Lower leg skin (tissue), 4 donors: ENCODE measurements at places on chromosomes 2 and 18. TPM values are rescaled to one million over a fixed set of nuclear protein-coding genes. Genes with fewer than 3 reads are reported as not detected.

Gene GBX2
- not detected for total RNA-seq

DNA sequence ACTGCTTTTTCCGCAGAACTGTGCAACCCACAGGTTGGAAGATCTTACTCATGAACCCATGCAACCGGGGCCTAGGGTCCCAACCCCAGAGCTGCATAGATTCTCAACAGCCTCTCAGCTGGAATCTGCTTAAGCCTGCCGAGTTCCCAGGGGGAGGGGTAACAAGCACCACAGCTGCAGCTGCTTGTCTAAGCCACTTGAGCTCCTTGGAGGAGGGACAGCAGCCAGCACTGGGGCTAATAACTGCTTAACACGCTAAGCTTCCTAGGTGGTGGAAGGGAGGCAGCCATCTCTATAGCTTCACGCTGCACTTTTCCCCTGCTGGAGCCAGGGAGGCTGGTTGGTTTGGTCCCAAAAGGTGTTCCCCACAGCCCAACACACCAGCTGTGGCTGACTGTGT is 311.6 kb downstream of the DSC3 start:
- DNase-seq = no peak

- DNase-seq = peak; percentile 91
These were observed 183.1 kb upstream of the ARL4C start for GRCh38 chr2:234679741-234680687.

- DNase-seq = no peak
These were observed 44.3 kb upstream of the CAB39 start for GRCh38 chr2:230668184-230668938.
